ENCODE measurements at places on chromosomes 2 and 18.

GRCh38 chr2:230872968-230873660 is 8.4 kb downstream of the ITM2C start:
- no peak for DNase-seq

- DNase-seq = no peak
Observed at GRCh38 chr2:138365581-138365980, 136.0 kb upstream of the SPOPL start.

DNA sequence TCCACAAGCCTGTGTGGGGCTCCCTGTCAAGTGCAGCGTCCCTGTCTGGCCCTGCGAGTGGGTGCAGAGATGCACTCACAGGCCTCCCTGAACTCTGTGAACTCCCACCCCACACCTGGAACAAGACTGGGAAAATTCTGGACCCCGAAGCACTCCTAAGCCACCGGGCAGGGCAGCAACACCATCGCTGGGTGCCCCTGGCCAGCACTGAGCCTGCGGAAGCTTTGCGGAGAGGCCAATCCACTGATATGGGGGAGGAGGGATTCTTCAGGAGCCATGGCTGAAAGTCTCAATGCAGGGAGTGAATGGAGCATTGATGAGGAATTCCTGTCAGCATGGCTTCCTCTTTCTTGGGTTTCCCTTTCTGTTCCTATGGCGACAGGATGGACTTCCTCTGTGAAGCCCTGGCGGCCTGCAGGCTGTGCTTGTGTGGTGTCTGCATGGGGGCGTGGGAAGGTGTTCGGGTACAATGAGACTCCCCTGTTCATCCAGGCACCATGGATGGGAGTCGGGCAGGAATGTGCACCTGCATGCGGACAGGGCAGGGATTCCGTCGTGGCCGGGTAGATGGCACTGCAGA is 15.1 kb downstream of the TRIB2 start:
- DNase-seq = no peak

DNA sequence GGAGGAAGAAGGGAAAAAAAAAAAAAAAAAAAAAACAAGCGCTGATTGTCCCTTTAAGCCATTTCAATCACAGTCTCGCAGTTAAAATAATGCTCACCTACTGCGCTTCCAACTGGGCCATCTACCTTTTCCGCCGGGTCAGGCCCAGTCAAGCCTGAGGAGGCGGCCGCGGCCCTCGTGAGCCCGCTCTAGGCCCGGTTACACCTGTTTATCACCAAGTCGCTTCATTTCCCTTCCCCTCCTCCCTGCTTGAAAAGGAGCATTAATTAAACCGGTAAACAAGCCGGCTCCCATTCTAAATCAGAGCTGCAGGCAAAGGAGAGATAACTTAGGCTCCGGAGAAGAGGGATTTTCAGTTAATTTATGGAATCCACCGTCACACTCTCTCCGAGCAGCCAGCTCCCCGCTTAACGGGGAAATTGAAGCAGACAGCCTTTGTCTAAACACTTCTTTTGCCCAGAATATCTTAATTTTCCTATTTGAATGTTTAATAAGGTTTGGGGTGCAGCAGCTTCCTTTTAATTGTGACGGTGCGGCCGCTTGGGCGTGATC is 140.1 kb upstream of the SIX3 start:
- DNase-seq = no peak

GRCh38 chr18:31643003-31643402 is 41.4 kb downstream of the B4GALT6 start:
- no peak for DNase-seq

All from stimulated activated effector memory CD8-positive, alpha-beta T cell treated with anti-CD3 and anti-CD28 coated beads, Interleukin-12 subunit alpha, Interleukin-12 subunit beta, amount 100 ng/mL, for 72 hours (primary cell).